ENCODE measurements at places on chromosomes 1 and 21. TPM values are rescaled to one million over a fixed set of nuclear protein-coding genes. Genes with fewer than 3 reads are reported as not detected.

Gene OR14K1
- not detected for polyA plus RNA-seq

- peak; percentile 73 for DNase-seq
Measured at GRCh38 chr1:96464066-96464465, 257.5 kb upstream of the PTBP2 start.

Gene LCE2A
- not detected for polyA plus RNA-seq

- no peak for DNase-seq
Measured at GRCh38 chr21:29146726-29147125, 16.3 kb downstream of the MAP3K7CL start.

- DNase-seq, result no peak
Measured at GRCh38 chr1:54777431-54777830, 13.1 kb upstream of the PARS2 start.

Gene S100A2
- 2.0 TPM for polyA plus RNA-seq

GRCh38 chr1:78003882-78004718 lies 639 bp upstream of the DNAJB4 start:
- DNase-seq, result no peak

Gene WNT4
- polyA plus RNA-seq, result 5.3 TPM

- no peak for DNase-seq
Measured at GRCh38 chr21:33754481-33754880, 112.2 kb downstream of the ITSN1 start.

DNA sequence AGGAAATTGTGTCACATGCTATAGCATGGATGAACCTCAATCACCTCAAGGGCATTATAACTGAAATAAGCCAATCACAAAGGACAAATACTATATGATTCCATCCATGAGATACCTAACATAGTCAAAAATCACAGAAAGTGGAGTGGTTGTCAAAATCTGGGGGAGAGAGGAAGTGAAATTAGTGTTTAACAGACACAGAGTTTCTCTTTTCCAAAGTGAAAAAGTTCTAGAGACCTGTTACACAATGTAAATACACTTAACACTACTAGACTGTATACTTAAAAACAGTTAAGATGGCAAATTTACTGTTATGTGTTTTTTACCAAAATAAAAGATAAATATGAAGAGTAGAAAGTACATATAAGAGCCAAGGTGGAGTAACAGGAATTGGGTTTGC lies 31.8 kb downstream of the ZNF644 start:
- DNase-seq, result no peak

DNA sequence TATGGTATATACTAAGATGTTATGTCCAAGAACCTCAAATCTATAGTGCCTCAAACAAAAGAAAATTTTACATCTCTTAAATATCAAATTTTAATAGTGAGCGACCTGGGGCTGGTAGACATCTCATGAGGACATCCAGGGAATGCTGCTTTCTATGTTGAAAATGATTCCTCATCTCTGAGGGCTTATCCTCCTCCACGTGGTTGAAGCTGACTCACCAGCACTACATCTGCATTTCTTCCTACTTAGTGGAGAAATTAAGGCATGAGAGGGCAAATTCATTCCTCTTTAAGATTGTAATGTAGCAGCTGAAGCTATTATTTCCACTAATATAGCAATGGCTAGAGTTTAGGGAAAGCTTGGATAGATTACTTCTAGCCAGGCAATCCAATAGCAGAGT lies 529.5 kb downstream of the COL11A1 start:
- DNase-seq, result no peak

DNA sequence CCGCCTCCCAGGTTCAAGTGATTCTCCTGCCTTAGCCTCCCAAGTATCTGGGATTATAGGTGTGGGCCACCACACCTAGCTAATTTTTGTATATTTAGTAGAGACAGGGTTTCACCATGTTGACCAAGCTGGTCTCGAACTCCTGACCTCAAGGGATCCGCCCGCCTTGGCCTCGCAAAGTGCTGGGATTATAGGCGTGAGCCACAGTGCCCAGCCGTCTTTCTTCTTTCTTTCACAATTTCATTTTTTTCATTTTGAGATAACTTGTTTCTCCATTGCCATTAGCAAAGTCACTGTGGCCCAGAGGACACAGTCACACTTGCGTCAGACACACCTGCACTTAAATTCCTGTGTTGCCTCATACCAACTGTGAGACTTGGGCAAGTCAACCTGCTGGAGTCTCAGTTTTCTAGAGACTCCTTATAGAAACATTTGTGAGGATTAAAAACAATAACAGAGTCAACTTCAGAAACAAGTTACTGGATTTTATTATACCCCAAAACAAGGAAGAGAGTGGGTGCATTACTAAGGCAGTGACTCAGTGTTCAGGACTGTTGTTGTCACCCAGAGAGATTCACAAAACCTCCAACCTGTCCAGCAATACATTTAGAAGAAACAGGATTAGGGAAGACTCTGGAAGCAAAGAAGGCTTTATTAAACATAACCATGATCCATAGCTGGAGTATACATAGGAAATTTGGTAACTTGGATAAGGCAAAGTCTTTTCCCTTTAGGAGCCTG lies 2.6 kb downstream of the TEDDM1 start:
- DNase-seq, result no peak

Gene CA6
- not detected for polyA plus RNA-seq

Gene CDA
- 0.18 TPM for polyA plus RNA-seq

Gene MTARC2
- polyA plus RNA-seq, result 14.9 TPM

DNA sequence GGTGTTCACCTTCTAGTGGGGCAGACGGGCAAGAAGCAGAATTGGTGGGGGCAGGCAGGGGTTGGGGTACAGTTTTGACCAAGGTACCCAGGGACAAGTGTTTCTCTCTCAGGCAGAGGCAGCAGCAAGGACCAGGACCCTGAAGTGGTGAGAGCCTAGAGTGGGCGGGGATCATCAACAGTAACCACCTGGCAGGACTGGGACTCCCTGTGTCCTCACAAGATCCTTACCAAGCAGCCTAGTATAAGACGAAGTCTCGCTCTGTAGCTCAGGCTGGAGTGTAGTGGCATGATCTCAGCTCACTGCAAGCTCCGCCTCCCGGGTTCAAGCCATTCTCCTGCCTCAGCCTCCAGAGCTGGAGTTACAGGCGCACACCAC lies 3.2 kb upstream of the NADK start:
- DNase-seq, result no peak

- DNase-seq, result no peak
Measured at GRCh38 chr1:78227705-78228635, 182.2 kb downstream of the GIPC2 start.

GRCh38 chr1:78540048-78540447 lies 49.3 kb downstream of the PTGFR start:
- DNase-seq, result no peak

DNA sequence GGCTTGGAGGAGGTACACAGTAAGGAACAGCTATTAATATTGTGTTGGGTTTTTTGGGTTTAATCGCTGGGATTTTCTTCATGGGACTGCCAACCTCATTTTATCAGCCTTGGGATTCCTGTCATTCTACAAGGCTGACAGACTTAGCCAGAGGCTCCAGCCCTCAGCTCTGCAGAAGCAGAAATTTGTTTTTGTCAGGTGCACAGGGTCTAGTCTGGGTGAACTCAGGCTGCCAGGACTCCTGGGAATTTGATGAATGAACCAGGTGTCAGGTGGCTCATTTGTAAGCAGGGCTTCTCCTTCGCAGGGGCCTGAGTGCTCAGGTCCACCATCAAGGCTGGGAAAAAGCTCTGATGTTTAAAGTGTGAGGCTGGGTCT lies 11.5 kb upstream of the ZNF362 start:
- no peak for DNase-seq

- no peak for DNase-seq
Measured at GRCh38 chr1:164718821-164719220, 159.8 kb downstream of the PBX1 start.

GRCh38 chr1:94156096-94156625 lies 35.2 kb upstream of the ABCA4 start:
- no peak for DNase-seq

GRCh38 chr1:53636621-53637171 lies 102.3 kb downstream of the GLIS1 start:
- DNase-seq, result no peak

DNA sequence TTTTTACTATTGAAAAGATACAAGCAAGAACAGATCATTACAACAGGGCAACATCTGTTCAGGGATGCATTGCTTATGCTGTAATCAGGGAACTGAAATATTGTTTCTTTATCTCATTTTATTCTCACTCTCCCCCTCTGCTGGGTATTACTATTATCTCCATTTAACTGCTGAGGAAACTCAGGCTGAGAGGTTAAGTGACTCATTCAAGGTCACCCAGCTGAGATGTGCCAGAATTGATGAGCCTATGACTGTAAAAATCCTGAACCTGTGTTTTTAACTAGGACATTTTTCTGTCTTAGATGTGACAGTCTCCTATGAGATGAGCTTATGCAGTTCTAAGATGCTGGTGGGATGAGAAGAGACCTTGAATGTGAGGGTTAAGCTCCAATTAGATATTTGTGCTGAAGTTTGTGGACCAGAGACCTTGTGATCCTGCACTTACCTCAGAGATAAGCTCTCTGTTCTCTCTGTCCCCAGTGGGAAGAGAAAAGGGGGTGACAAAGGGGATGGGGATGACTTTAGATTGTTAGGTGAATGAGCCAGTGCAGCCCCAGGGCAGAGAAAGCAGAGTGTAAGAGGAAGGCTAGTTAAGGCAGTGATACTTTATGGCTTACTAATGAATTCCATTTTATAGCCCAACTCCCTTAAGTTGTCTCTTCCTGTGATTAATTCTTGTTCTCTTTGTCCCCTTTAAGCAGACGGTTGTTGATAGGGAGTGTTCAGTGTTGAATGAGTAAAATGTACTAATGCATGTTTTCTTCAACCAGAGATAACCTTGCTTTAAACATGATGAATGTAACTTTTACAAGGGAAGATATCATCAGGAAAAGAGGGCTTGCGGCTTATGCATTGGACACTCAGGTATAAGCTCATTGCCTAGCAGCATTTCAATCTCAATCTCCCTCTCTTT lies 111.4 kb downstream of the HLX start:
- DNase-seq, result no peak

Gene CIART
- polyA plus RNA-seq, result 1.9 TPM

DNA sequence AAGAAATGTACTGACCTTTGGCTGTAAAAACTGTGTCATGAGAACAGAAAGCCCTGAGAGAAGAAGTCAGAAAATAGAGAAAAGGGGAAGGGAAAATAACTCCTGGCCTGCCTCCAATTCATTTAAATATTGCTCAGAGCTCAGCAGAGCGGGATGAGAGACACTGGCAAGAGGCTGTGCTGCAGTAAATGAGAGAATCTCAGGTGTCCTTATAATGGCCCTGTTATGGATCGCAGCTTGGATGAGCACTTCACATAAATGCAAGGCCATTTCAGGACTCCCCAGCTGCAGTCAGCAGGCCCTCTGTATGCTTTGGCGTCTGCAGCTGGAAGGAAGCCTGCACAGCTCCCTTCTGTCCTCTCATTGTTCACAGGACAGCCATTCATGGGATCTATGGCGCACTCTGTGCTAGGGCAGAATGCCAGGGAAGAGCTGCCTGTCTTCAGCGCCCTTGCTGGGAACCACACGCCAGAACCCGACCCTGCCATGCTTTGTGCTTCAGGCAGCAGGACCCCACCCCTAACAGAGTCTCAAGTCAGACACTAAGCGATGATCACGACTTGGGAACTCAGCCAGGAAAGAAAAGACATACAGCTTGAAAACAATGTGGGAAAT lies 20.7 kb upstream of the ABCB10 start:
- DNase-seq, result peak; percentile 55

Gene LCE1D
- polyA plus RNA-seq, result not detected

GRCh38 chr1:72066431-72066830 lies 215.9 kb downstream of the NEGR1 start:
- no peak for DNase-seq

- no peak for DNase-seq
Measured at GRCh38 chr1:115530407-115530806, 111.4 kb upstream of the VANGL1 start.

GRCh38 chr1:2644171-2644570 lies 11.4 kb upstream of the MMEL1 start:
- DNase-seq, result no peak

Gene RSPH1
- polyA plus RNA-seq, result 0.20 TPM

- DNase-seq, result no peak
Measured at GRCh38 chr1:247043406-247043805, 35.2 kb downstream of the ZNF670 start.

DNA sequence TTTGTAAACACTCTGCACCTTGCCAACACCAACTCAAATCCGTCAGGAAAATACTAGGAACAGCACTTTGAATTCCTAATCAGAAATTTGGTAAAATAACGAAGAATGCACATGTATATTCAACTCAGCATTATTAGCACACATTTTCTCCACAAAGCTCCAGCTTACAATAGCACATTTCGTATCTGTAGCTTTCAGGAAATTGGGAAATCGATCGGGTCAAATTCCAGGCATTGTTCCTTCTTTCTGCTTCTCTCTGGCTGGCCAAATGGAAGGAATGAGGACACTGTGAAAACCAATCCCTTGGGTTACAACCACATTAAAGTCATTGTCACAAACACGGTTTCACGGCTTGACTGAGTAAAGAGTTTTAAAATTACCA lies 58.6 kb downstream of the NPHP4 start:
- no peak for DNase-seq

Gene PLA2G4A
- polyA plus RNA-seq, result 3.2 TPM

- no peak for DNase-seq
Measured at GRCh38 chr1:240917976-240918375, 306.0 kb upstream of the GREM2 start.

DNA sequence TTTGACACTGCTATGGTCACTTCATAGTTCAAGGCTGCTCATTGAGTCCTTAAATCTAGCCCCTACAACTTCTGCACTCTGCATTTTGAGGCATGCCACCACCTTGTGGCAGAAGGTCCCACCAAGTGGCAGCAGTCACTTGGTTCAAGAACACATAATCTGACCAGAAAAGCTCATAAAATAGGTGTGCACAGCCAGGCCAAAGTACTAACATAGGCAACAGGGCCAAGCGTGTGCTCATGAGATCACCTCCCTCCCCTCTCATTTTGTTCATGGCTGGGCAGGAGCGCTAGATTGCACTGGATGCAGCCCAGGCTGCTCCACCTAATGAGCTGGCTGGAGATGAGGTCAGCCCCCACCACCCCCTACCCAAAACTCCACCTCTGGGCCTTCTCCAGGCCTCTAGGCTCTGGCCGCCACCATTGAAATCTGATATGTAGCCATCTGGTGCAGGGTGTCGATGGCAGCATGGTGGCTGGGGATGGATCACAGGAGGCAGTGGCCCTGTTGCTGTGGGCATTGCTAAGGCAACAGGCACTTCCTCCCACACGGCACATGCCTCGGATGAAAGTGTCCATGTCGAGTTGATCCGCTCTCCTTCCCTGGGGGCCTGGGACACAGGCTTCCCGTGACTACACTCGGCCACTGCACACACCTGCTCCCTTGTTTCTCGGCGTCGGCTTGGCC lies 193.2 kb downstream of the TRABD2B start:
- no peak for DNase-seq

Gene SLAMF1
- polyA plus RNA-seq, result 0.05 TPM

GRCh38 chr1:106526650-106527049 lies 529.8 kb upstream of the PRMT6 start:
- no peak for DNase-seq

Gene WDR64
- polyA plus RNA-seq, result 0.37 TPM

Gene FCRL4
- polyA plus RNA-seq, result not detected

Gene C1orf94
- 0.06 TPM for polyA plus RNA-seq

DNA sequence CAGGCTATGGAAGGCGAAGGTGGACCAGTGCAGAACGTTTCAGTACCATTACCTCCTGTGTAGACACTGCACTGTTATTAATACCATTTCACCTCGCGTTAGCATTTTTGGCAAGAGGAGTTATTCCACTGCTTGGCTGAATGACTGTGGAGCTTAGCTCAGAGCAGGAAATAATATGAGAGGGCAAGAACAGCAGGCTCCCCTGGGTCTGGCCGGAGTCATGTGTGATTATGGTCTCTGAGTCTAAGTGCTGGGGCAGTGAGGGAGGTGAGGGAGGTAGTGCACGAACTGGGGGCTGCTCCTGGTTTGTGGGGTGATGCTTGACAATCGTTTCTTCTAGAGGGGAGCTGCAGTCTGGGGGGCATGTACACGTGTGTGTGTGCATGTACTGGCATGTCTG lies 82.9 kb downstream of the MDM4 start:
- no peak for DNase-seq

All from forelimb muscle (tissue), 1 donor.